ENCODE measurements at places on chromosomes 11 and 22. TPM values are rescaled to one million over a fixed set of nuclear protein-coding genes. Genes with fewer than 3 reads are reported as not detected.

Gene CSRP3
- total RNA-seq: not detected

Gene PHF21B
- 0.29 TPM for total RNA-seq

Gene CEND1
- total RNA-seq: 0.41 TPM

Gene KLHL35
- not detected for total RNA-seq

Gene CD44
- 135 TPM for total RNA-seq

Gene GPHA2
- not detected for total RNA-seq

Gene SORL1
- total RNA-seq: 16.4 TPM

Gene BATF2
- not detected for total RNA-seq

Gene KCNQ1
- total RNA-seq: 2.6 TPM

Gene SEZ6L
- total RNA-seq: 0.26 TPM

GRCh38 chr11:125072961-125073590 lies 10.0 kb downstream of the SLC37A2 start:
- H3K27ac ChIP-seq: no peak overlapping the region
- no peak for DNase-seq
- H3K27me3 ChIP-seq: no peaks in the 10 kb centered on the region
- H3K4me1 ChIP-seq: no peaks in the 10 kb centered on the region

DNA sequence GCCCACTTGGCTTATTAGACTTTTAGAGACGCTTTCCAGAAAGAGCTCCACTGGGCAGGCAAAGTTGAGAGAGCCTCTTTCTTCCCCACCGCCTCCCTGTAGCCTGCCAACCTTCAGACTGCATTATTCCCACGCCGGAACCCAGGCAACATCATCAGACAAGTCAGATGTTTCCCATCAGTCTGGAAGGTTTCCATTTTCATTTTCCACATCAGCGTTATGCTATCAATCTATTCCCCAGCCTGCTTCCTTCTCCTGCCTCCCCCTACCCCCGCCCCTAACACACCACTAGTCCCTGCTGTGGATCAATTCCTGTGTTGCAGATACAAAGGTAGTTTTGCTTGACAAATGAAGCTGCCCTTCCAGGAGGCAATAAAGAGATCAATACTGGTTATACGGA lies 184.8 kb downstream of the DSCAML1 start:
- no peak overlapping the region for H3K27ac ChIP-seq
- no peak overlapping the region for H3K4me3 ChIP-seq
- no peaks in the 10 kb centered on the region for H3K36me3 ChIP-seq
- H3K4me1 ChIP-seq: no peaks in the 10 kb centered on the region
- no peak for DNase-seq
- no peaks in the 10 kb centered on the region for H3K27me3 ChIP-seq

GRCh38 chr11:34333787-34334186 lies 24.0 kb downstream of the ABTB2 start:
- no peaks in the 10 kb centered on the region for H3K27me3 ChIP-seq
- no peak overlapping the region for H3K27ac ChIP-seq
- H3K36me3 ChIP-seq: no peaks in the 10 kb centered on the region
- H3K4me1 ChIP-seq: no peaks in the 10 kb centered on the region
- no peak overlapping the region for H3K4me3 ChIP-seq
- no peak for DNase-seq

DNA sequence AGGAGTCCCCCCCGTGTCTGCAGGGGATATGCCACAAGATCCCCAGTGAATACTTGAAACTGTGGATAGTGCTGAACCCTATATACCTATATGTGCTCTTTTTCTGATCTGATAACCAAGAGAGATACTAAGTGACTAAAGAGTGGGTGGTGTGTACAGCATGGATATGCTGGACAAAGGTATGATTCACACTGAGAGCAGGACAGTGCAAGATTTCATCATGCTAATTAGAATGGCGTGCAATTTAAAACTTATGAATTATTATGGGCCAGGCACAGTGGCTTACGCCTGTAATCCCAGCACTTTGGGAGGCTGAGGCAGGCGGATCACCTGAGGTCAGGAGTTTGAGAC lies 90.2 kb upstream of the ALKBH3 start:
- H3K27ac ChIP-seq: no peak overlapping the region
- no peaks in the 10 kb centered on the region for H3K36me3 ChIP-seq
- H3K4me1 ChIP-seq: no peaks in the 10 kb centered on the region
- DNase-seq: no peak
- H3K27me3 ChIP-seq: no peaks in the 10 kb centered on the region
- H3K4me3 ChIP-seq: no peak overlapping the region

- no peaks in the 10 kb centered on the region for H3K4me1 ChIP-seq
- H3K27me3 ChIP-seq: no peaks in the 10 kb centered on the region
- no peaks in the 10 kb centered on the region for H3K36me3 ChIP-seq
- H3K27ac ChIP-seq: no peak overlapping the region
- no peak overlapping the region for H3K4me3 ChIP-seq
Observed at GRCh38 chr22:24486501-24486921, 8.6 kb upstream of the UPB1 start.

DNA sequence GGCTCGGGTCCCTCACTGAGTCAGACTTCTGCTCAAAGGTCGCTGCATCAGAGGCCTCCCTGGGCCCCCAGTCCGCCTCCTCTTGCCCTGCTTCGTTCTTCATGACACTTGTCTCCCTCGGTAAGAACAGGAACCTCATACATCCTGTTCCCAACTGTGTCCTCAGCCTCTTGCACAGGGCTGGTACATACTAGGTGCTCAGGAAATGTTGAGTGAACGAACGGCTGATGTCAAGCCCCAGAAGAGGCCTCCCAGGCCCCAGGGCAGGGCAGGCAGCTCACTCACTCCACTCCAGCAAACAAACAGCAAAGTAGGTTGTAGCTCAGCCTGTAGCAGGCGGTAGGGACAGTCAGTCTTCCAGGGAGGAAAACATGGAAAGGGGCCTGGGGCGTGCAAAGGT lies 17.2 kb downstream of the SYNGR1 start:
- H3K36me3 ChIP-seq: no peaks in the 10 kb centered on the region
- DNase-seq: no peak
- H3K4me3 ChIP-seq: no peak overlapping the region
- H3K4me1 ChIP-seq: peaks cover 10% of the 10 kb centered on the region

- no peak for DNase-seq
- no peak overlapping the region for H3K4me3 ChIP-seq
- H3K4me1 ChIP-seq: no peaks in the 10 kb centered on the region
Observed at GRCh38 chr22:24422102-24422665, 5.2 kb upstream of the ADORA2A start.

DNA sequence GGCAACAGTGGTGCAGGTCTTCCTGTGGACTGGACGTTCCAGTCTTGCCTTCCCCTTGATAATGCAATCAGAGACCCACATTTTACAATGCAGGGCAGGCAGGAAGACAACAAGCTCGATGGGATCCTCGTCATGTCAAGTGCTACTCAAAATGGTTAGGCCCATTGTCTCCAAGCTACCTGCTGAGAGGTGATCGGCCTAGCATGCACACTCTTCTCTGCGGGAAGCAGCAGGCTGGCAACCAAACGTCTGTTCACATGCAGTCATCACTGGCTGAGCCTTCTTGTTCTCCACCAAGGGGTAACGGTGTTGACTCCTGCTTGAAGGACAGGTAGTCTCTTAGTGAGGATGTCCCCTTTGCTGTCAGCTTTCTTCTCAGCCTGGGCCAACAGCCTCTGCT lies 25.5 kb upstream of the CD82 start:
- H3K4me3 ChIP-seq: no peak overlapping the region
- no peak for DNase-seq
- no peaks in the 10 kb centered on the region for H3K4me1 ChIP-seq
- no peaks in the 10 kb centered on the region for H3K36me3 ChIP-seq
- no peak overlapping the region for H3K27ac ChIP-seq

DNA sequence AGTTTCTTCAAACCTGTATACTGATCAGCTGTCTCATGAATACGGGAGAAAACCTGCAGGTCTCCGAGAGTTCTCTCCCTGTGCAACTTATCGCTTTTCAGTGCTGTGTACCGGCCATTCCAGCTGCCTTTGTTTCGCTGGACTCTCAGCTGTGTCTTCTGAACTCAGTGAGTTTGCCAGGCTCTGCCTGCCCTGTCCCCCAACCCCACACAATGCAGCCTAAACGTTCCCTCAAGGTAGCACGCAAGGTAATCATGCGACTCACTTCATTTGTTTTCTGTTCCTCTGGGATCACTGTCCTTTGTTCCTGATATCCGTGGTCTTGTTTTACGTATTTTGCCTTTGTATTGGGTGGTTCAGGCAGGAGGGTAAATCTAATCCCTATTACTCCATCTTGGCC lies 13.5 kb downstream of the RBM7 start:
- DNase-seq: no peak
- no peaks in the 10 kb centered on the region for H3K36me3 ChIP-seq
- H3K4me1 ChIP-seq: no peaks in the 10 kb centered on the region
- H3K27me3 ChIP-seq: no peaks in the 10 kb centered on the region

DNA sequence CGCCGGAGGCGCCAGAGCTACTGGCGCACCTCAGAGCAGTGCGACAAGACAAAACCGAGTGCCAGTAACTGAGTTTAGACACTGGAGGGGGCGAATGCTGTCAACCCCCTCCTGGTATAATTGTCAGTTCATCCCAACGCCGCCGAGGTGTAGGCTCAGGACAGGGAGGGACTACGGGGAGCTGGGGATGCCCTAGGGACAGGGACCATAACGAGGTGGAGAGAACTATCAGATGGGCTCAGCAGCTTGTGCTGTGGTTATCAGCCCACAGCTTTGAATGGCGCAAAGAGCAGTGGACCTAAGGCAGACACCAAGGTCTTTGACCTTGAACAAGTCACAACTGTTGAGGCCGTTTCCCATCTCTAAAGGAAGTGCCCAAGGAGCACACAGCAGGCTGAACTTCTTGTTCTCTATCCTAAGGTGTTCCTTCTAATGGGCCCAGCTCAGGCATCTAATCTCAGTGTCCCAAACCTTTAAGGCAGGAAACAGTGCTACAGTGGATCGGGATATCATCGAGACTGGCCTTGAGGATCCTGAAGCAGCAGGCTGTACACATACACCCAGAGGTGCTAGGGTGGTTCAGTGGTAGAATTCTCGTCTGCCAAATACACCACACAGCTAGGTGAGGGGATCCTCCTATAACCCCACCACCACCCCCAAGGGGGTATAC lies 958 bp upstream of the TUT1 start:
- no peaks in the 10 kb centered on the region for H3K27me3 ChIP-seq
- peak overlapping the region; percentile 88 for H3K27ac ChIP-seq
- peak overlapping the region; percentile 69 for H3K4me3 ChIP-seq
- H3K36me3 ChIP-seq: no peaks in the 10 kb centered on the region
- no peaks in the 10 kb centered on the region for H3K4me1 ChIP-seq
- no peak for DNase-seq

GRCh38 chr11:75667831-75668450 lies 897 bp downstream of the MAP6 start:
- H3K4me3 ChIP-seq: peak overlapping the region; percentile 46
- DNase-seq: peak; percentile 65
- H3K36me3 ChIP-seq: no peaks in the 10 kb centered on the region
- H3K27me3 ChIP-seq: no peaks in the 10 kb centered on the region
- H3K4me1 ChIP-seq: peaks cover 5% of the 10 kb centered on the region
- H3K27ac ChIP-seq: peak overlapping the region; percentile 47

GRCh38 chr11:9802291-9802861 lies 138.5 kb downstream of the SWAP70 start:
- H3K27me3 ChIP-seq: no peaks in the 10 kb centered on the region
- DNase-seq: peak; percentile 50
- H3K36me3 ChIP-seq: no peaks in the 10 kb centered on the region
- peaks cover 12% of the 10 kb centered on the region for H3K4me1 ChIP-seq
- peak overlapping the region; percentile 80 for H3K27ac ChIP-seq

GRCh38 chr11:64777449-64778222 lies 706 bp downstream of the SF1 start:
- peaks cover 14% of the 10 kb centered on the region for H3K4me1 ChIP-seq
- H3K36me3 ChIP-seq: no peaks in the 10 kb centered on the region
- peak overlapping the region; percentile 99 for H3K27ac ChIP-seq
- H3K27me3 ChIP-seq: no peaks in the 10 kb centered on the region
- peak; percentile 80 for DNase-seq
- peak overlapping the region; percentile 88 for H3K4me3 ChIP-seq

- no peaks in the 10 kb centered on the region for H3K27me3 ChIP-seq
- no peak for DNase-seq
- H3K27ac ChIP-seq: peak overlapping the region; percentile 100
- H3K36me3 ChIP-seq: no peaks in the 10 kb centered on the region
Observed at GRCh38 chr11:72792437-72793021, 1.3 kb downstream of the STARD10 start.

- H3K27me3 ChIP-seq: no peaks in the 10 kb centered on the region
- no peak overlapping the region for H3K4me3 ChIP-seq
- H3K4me1 ChIP-seq: no peaks in the 10 kb centered on the region
- DNase-seq: no peak
Observed at GRCh38 chr22:20887375-20887774, 28.6 kb downstream of the SNAP29 start.

GRCh38 chr22:29093501-29094300 lies 20.9 kb downstream of the KREMEN1 start:
- no peak overlapping the region for H3K4me3 ChIP-seq
- peak overlapping the region; percentile 72 for H3K27ac ChIP-seq
- H3K27me3 ChIP-seq: no peaks in the 10 kb centered on the region
- no peaks in the 10 kb centered on the region for H3K36me3 ChIP-seq
- H3K4me1 ChIP-seq: no peaks in the 10 kb centered on the region
- no peak for DNase-seq

GRCh38 chr22:21816787-21817496 lies 50.5 kb downstream of the MAPK1 start:
- no peaks in the 10 kb centered on the region for H3K27me3 ChIP-seq
- peak overlapping the region; percentile 49 for H3K27ac ChIP-seq
- H3K36me3 ChIP-seq: no peaks in the 10 kb centered on the region

DNA sequence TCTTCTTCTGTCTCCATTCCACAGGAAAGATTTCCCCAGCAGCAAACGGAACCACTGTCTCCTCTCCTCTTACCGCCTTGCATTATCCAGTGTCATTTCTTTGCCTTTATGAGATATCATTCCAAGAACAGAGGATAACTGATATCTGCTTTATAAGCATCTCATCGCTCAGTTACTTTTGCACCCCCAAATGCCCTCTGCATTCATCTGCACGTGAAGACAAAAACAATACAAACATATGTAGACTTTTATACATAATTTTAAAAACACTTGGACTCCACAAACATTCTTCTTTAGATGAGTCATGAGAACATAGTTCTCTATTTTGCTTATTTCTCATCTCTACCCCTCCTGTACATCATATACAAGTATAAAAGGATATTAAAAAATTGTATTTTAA lies 512 bp upstream of the OR51T1 start:
- H3K4me3 ChIP-seq: no peak overlapping the region
- no peaks in the 10 kb centered on the region for H3K27me3 ChIP-seq
- H3K36me3 ChIP-seq: no peaks in the 10 kb centered on the region
- DNase-seq: no peak
- no peak overlapping the region for H3K27ac ChIP-seq

DNA sequence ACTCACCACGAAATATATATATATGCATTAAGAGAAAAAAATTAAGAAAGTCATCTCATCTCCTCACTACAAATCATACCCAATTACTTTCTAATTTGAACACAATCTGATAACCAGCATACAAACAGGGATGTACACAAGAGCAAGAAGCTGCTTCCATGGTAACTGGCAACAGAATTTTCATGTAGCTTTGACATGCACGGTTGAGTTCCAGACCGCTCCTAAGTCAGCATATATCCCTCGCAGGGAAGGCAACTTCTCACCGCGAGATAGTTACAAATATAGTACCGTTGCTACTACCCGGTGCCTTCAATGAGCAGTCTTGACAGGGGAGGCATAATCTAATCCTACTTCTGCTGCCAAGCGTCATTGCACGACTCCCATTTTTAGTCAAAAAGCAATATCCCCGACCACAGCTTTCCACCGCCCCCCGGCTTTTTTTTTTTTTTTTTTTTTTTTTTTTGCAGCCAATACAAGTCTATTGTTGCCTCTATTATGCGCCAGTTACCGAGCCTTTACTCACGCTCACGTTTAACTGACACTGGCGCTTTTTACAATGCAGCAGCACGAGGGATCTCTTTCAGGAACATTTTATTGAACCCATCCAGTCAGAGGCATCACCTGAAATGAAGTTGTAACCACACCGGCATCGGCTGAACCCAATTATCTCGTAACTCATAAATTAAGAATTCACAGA lies 2.2 kb downstream of the CADM1 start:
- no peaks in the 10 kb centered on the region for H3K4me1 ChIP-seq
- peaks cover 3% of the 10 kb centered on the region for H3K27me3 ChIP-seq
- H3K36me3 ChIP-seq: no peaks in the 10 kb centered on the region
- DNase-seq: no peak

All from uterus (tissue), 4 donors.